ENCODE measurements at places on chromosomes 6 and 20.

DNA sequence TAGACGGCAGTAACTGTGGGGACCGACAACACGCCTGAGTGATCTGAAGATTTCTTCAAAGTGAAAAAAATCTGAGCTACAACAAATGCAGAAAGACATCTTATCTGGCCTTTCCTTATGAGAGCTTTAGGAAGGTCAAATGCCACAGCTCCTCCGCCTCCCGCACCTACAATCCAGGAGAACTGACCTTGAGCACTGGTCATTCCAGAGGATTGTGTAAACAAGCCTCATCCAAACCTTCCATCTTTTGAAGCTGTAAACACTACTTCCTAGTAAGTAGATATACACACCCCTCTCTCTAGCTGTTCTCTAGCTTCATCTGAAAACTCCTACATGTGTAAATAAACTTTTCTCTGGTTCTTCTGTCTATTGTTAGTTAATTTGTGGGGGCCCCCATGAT is 76.9 kb downstream of the CD24 start:
- no peak for DNase-seq

- DNase-seq = no peak
These were observed 21.0 kb downstream of the CEP43 start for GRCh38 chr6:167020206-167020605.

GRCh38 chr6:16621002-16621401 is 140.3 kb downstream of the ATXN1 start:
- DNase-seq = no peak

DNA sequence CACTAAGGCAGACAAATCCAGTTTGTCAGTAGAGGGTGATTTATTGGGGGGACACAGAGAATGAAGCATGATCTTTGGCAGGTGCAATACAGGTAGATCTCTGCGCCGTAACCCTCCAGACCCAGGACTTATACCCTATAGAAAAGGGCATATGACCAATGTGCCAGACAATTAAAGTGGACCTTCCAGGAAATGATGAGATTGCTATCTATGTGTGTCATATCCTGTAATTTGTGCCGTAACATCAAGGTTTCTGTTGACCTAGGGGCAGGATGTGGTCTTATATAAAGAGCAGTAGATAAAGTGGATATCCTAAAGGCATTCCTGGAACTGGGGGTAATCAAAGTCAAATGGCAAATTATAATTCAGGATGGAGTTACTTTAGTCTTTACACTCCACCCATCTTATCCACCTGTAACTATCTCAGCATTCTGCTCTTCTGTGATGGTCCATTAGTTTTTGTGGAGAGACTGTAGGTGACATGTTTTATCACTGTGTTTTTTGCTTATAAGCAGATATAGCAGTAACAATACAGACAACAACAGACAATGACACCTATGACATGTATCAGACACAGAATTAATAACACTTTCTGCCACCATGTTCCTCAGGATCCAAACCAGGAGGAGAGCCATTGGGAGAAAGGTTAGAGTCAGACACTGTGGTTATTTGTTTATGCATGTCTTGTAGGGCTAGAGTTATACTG is 43.1 kb upstream of the ZNF337 start:
- no peak for DNase-seq

GRCh38 chr6:154157082-154157481 is 118.0 kb downstream of the OPRM1 start:
- DNase-seq = no peak

DNA sequence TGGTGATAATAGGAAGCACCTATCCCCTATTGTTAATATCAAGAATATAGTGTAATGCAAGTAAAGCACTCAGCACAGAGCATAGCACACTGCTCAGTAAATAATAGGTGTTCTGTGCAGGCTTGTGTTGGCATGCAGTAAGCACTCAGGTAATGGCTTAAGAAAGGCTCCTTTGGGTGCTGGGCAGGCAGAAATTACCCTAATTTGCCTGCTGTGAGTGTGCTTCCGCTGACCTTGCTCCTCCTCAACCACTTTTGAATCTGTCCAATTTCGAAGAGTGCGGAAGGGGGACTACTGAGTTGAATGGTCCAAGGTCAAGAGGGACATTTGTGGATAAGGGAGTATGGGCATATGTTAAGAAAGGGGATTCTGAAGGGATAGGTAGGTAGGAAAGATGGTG is 15.4 kb downstream of the SRSF3 start:
- no peak for DNase-seq
